Brain microvascular endothelial cell (primary cell): ENCODE measurements at places on chromosomes 11 and 22.

GRCh38 chr22:19419464-19420178 is 11.9 kb downstream of the HIRA start:
- no peak for DNase-seq

- no peak for DNase-seq
Observed at GRCh38 chr22:26494506-26494905, 10.8 kb downstream of the SRRD start.

DNA sequence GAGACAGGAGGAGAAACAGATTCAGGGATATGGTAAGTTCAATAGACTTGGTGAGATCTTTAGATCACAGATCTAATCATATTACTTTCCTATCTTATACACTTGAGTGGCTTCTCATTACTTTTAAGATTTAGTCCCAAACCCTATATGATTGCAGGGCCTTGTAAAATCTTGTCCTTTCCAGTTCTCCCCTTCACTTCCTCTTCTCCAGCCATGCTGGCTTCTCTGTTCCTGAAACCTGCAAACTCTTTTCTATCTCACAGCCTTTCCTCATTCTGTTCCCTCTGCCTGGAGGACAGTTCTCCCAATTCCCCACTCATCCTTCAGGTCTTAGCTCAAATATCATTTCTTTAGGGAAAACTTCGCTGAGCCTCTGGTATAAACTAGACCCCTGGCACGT is 65.9 kb upstream of the BIRC3 start:
- no peak for DNase-seq

GRCh38 chr11:98967005-98967404 is 53.7 kb upstream of the CNTN5 start:
- DNase-seq, result no peak

DNA sequence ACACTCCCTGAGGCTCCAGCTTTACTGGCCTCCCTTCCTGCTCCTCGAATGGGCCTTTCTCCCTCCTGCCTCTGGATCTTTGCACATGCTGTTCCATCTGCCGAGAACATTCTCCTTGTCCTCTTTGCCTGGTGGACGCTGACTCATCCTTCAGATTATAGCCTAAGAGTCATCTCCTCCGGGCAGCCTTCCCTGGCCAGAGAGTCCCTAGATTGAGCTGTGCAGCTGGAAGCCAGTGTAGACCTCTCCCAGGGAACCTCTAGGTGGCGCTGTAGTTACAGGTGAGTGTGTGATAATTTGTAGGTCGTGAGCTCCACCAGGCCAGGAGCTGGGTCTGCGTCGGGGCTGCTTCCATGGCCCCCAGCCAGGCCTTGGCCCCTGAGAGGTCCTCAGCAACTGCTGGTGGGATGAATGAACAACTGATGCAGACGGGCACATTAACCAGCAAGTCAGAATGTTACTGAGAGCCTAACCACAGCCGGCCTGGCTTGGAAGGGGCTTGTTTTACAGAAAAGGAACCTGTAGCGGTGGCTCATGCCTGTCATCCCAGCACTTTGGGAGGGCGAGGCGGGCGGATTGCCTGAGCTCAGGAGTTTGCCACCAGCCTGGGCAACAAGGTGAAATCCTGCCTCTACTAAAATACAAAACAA is 8.7 kb downstream of the PNPLA5 start:
- DNase-seq, result peak; percentile 71

DNA sequence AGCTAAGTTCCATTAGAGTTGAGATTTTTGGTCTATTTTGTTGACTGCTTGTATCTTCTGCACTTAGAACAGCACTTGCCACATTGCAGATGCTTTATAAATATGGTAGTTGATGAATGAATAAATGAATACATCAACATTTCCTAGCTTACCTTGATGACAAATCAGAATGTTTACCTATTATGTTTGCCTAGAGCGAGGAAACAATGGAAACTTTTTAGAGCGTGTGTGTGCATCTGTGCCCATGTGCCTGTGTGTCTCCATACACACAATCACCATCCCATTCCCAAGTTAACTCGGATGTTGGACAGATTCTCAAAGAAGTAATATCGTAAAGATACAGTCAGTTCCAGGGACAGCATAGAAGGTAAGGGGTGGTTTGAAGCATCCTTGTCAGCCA is 139.1 kb downstream of the DBX1 start:
- no peak for DNase-seq

DNA sequence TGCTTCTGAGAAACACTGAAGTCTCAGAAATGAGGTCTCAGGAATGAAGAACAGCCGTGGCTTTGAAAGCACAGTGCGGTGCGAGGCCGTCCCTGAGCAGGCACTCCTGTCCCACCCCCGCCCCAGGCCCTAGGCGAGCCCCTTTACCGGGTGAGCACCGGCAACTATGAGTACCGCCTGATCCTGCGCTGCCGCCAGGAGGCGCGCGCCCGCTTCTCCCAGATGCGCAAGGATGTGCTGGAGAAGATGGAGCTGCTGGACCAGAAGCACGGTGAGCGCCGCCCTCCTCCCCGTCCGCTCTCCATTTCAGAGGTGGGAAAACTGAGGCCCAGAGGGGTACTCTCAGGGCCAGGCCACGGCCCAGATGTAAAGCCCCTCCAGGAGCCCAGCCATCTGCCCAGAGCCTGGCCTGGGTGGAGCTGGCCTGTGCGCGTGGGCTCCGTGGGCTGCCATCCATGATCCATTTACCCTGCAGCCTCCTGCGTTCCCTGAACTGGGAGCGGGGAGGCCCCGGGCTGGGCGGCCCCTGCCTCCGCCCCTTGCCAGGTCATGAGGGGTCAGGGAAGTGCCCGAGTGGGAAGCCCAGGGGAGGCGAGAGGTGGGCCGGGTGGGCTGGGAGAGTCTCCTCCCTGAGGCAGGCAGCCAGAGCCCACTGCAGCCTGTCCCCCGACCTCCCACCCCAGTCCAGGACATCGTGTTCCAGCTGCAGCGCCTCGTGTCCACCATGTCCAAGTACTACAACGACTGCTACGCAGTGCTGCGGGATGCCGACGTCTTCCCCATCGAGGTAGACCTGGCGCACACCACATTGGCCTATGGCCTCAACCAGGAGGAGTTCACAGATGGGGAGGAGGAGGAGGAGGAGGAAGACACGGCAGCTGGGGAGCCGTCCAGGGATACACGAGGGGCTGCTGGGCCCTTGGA is 9.5 kb downstream of the SLC16A8 start:
- no peak for DNase-seq

GRCh38 chr11:10902301-10903063 is 44.6 kb upstream of the ZBED5 start:
- DNase-seq, result no peak

GRCh38 chr11:61700212-61700611 is 20.0 kb downstream of the DAGLA start:
- DNase-seq, result peak; percentile 40

DNA sequence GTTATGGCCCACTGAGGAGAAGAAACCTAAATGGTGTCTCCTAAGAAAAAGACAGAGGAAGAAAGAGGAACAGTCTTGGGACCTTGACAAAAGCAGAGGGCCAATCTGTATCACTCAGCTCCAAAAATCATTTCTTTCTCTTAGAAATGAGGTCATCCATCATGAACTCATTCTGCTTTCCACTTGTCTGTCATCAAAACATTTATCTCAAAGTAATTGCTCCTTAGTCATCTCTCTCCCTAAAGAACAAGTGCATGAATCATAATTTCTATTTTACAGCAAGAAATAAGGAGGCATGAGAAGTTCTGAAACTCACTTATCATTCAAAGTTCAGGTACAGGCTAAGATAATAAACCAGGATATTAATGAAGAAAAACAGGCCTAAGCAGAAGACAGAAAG is 375.6 kb downstream of the KCNA4 start:
- DNase-seq, result no peak

- no peak for DNase-seq
Observed at GRCh38 chr22:43114958-43115357, 4.4 kb downstream of the BIK start.

- no peak for DNase-seq
Observed at GRCh38 chr22:38963872-38964271, 6.5 kb downstream of the APOBEC3A start.

GRCh38 chr11:59822989-59823566 is 12.5 kb upstream of the MRPL16 start:
- DNase-seq, result peak; percentile 69

GRCh38 chr11:111176603-111177002 is 68.9 kb upstream of the POU2AF2 start:
- no peak for DNase-seq

GRCh38 chr11:67136156-67136555 is 17.1 kb downstream of the KDM2A start:
- DNase-seq, result no peak

DNA sequence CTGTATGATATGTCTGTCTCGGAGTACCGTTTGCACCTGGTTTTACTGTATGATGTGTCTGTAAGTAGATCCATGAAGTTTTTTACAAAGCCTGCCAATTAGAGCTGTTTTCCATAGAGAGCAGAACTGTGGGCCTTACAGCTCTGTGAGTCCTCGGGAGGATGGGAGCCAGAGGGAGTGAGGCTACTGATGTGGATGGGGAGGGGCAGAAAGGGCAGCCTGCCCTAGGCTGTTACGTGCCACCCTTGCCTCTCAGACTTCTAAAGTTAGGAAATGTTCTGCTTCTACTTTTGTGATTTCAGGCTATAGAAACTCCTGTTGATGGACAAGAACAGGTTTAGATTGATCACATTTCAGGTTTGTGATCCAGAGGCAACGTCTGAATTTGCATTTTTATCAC is 105.2 kb downstream of the PPP6R3 start:
- no peak for DNase-seq

DNA sequence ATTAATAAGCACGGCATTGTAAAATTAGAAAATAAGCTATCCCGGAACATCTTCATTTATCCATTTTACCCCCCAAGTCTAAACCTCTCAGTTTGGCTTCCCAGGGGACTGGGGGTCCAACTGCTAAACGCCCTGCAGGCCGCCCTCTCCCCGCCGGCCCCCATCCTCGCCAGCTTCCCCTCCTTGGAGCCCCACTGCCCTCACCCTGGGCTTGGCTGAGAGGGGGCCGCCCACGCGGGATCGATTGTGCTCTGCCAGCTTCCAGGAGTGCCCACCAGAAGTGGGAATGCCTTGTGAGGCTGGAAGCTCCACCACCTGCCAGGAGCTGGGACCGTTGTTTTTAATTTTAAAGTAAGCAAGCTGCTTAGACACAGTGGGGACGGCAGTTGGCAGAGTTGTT is 353.5 kb downstream of the TBC1D22A start:
- no peak for DNase-seq

DNA sequence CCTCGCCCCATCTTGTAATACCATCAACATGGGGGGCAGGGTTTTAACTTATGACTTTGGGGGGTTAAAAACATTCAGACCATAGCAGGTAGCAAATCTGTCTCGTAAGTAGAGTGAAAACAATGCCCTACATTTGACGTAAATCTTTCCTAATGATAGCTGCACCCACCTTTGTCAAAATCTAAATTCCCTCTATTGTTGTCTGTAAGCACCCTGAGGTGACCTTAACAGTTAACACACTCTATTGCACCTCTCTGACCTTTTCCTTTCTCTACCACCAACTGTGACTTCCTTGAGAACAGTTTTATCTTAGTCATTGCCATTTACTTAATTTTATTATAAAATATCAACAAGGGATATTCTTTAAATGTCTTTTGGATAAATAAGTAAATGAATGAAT is 1024.9 kb upstream of the CNTN5 start:
- no peak for DNase-seq

DNA sequence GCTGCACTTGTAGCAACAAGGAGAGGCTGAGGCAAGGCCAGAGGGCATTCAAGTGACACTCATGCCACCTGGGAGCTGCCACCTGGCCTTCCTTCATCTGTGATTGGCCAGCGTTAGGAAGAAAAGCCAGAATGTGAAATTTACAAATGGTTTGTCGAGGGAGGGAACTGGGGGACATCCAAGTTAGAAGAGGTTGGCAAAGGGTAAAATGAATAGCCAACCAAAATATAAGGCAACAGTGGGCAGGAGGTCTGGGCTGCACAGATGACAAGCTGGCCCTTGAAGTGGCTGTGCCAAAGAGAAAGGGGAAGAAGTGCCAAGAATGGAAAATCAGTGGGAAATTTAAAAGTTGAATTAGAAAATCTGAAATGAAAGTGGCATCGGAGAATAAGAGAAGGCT is 221.4 kb downstream of the C11orf91 start:
- DNase-seq, result no peak

DNA sequence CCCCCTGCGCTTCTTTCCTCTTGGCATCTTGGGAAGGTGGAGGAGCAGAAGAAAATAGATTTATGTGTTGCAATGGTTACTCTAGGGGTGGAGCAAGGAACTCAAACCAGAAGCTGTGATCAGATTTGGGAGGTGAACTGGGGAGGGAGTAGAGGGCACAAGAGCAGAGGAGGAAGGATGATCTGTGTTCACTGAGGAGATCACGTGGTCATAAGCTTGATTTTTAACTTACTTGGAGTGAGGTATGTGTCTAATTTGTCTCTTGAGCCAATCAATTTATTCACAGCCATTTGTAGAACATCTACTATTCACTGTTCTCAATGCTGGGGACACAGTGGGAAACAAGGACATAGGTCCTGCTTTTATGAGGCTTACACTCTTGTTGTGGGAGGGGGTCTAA is 24.8 kb upstream of the CD82 start:
- no peak for DNase-seq

DNA sequence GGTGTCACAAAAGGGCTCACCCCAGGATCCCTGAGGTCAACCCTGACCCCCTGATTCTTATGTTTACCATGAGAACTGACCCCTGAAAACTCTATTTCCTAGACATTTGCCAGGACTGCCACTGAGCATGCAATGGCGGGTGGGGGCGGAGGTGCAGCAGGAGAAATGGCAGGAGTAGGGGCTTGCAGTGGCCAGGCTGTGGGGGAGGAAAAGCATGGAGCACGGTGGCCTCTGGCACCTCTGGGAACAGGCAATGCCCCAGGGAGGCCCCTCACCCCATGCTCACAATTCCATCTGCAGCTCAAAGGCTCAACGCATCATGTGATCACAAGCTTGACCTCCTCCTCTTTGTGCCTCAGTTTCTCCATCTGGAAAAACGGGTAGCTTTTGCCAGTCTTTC is 46.5 kb upstream of the FGF3 start:
- DNase-seq, result no peak

DNA sequence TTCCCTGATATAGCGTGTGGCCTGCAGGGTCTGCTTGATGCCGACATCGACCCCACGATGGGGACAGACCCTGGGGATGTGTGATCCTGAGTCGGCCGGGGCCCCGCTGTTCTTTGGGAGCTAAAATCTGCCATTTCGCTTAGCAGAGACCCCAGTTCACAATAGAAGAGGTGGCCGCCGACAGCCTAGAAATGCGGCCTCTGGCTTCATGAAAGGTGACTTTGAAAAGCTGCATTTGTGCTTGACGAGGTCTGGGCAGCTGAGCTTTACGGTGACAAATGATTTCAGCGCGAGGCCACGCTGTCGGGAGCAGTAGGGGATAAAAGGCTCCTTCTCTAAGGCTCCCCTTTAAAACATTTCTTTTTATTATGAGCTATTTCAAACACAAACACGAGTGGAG is 71.7 kb downstream of the RPS6KA4 start:
- DNase-seq, result no peak
